Epithelial cell of proximal tubule (primary cell): ENCODE measurements at places on chromosomes 7 and 10. TPM values are rescaled to one million over a fixed set of nuclear protein-coding genes. Genes with fewer than 3 reads are reported as not detected.

PAX4 gene
- total RNA-seq = not detected in 2 replicates

PTF1A gene
- not detected in 2 replicates for total RNA-seq

PDGFA gene
- 11.6 and 27.3 TPM in 2 replicates for total RNA-seq

OLAH gene
- 1.5 and 4.3 TPM in 2 replicates for total RNA-seq

SRGN gene
- total RNA-seq = 8.5 and 121 TPM in 2 replicates

CD36 gene
- total RNA-seq = not detected in 2 replicates

HTR7 gene
- total RNA-seq = 0.06 and 1.2 TPM in 2 replicates

DNA sequence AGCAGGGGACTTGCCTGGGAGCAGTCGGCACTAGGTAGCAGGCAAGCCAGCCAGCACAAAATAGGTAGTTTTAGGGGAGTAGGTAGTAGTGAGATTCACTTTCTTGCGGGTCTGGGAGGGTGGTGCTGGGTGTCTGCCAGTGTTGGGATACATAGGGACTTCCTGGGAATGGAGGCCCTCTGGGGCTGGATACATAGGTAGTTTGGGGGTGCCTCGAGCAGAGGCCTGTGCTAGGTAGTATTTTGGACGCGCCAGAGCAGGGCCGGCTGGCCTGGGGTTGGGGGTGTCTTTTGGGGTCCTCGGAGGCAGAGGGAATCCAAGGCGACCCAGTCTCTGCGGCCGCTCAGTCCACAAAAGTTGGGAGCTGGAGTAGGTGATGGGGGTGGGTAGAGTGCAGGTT is 2.0 kb upstream of the HOXA3 start:
- DNase-seq = no peak

- DNase-seq = no peak
Observed at GRCh38 chr7:14888962-14889361, 13.6 kb downstream of the DGKB start.

GRCh38 chr7:109713366-109713765 is 1143.7 kb downstream of the DNAJB9 start:
- no peak for DNase-seq

GRCh38 chr7:104980841-104981671 is 32.9 kb upstream of the KMT2E start:
- no peak for DNase-seq

DNA sequence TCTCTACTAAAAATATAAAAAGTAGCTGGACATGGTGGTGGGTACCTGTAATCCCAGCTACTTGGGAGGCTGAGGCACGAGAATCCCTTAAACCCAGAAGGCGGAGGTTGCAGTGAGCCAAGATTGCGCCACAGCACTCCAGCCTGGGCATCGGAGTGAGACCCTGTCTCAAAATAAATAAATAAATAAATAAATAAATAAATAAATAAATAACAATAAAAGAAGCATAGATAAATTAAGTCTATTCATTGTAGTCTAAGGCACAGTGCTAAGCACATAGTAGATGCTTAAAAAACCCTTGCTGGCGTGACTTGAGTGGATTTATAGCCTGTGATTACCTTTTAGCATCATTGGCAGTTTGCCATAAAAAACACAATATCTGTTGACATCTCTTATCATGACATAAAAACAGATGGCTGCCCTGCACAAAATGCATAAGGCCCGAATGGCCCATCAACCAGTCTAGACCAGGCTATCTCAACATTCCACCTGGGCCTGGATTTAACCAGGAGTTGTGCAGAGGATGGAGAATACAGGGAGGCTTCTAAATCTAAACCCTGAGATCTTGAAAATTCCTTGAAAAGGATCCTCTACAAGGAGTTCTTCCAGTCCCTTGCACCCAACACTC is 94.9 kb downstream of the PRLHR start:
- DNase-seq = no peak

GRCh38 chr10:70759781-70760180 is 25.4 kb downstream of the TBATA start:
- DNase-seq = no peak

GRCh38 chr10:69647819-69648218 is 17.8 kb downstream of the FAM241B start:
- no peak for DNase-seq

GRCh38 chr7:20503278-20503950 is 112.1 kb upstream of the ABCB5 start:
- no peak for DNase-seq

GRCh38 chr7:130486954-130487436 is 4.9 kb upstream of the MEST start:
- peak; percentile 18 for DNase-seq

DNA sequence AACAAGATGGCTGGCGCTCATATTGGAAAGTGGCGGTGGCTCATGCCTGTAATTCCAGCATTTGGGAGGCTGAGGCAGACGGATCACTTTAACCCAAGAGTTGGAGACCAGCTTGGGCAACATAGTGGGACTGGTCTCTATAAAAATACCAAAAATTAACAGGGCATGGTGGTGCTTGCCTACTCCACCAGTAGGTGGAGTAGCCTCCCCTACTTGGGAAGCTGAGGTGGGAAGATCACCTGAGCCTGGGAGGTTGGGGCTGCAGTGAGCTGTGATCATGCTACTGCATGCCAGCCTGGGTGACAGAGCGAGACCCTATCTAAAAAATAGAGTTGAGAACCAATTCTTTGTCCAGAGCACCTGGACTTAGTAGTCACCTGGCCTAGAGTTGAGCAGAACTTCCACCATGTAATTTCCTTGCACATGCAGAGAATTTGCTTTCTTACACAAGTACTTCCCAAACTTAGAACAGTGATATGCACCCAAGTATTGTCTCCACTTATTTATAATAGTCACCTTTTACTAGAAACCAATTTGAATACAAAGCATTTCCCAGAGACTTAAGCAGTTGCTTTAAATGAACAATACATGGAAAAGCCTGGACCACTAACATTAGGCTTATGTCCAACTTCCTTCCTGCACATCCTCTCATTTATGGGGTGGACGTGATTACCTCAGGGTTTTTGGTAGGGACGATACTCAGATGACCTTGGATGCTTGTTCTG is 15.9 kb downstream of the LAMB4 start:
- no peak for DNase-seq

GRCh38 chr7:99557196-99557607 is 1.2 kb upstream of the ZNF655 start:
- DNase-seq = no peak

DNA sequence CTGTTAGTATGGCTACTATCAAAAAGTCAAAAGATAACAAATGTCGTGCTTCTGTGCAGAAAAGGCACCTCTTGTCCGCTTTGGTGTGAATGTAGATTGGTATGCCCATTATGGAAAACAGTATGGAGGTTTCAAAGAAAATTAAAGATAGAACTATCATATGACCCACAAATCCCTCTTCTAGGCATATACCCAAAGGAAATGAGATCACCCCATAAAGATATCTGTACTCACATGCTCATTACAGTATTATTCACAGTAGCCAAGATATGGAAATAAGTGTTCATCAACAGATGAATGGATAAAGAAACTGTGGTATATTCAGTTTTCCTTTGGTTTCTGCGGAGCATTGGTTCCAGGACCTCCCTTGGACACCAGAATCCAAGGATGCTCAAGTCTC is 180.5 kb upstream of the PPP1R3A start:
- no peak for DNase-seq
